ENCODE measurements at places on chromosomes 11 and 22.
A peak's percentile ranks its signal among the peaks of the same experiment; 100 is the strongest.

GRCh38 chr22:49103314-49104059 is 724.2 kb downstream of the BRD1 start:
- peaks cover 31% of the 10 kb centered on the region for H3K27me3 ChIP-seq
- no peak overlapping the region for H3K27ac ChIP-seq
- H3K4me3 ChIP-seq: no peak overlapping the region
- peaks cover 8% of the 10 kb centered on the region for H3K4me1 ChIP-seq

DNA sequence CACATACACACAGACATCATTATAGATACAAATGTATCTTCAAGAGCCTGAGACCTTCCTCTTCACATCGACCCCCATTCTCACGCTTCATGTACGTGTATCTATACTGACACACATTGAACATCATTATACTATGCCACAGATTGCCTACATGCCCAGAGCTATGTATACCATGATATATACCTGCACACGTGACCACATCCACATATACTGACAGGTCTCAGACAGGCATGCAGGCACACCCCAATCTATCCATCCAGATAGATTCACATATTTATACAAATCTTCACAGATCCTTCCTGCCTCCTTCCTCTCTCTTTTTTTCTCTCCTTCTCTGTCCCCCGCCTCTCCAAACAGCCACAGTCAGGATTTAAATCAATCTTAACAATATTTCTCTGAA is 140.1 kb downstream of the CEP164 start:
- H3K36me3 ChIP-seq: no peaks in the 10 kb centered on the region
- H3K27ac ChIP-seq: no peak overlapping the region
- no peaks in the 10 kb centered on the region for H3K4me1 ChIP-seq

DNA sequence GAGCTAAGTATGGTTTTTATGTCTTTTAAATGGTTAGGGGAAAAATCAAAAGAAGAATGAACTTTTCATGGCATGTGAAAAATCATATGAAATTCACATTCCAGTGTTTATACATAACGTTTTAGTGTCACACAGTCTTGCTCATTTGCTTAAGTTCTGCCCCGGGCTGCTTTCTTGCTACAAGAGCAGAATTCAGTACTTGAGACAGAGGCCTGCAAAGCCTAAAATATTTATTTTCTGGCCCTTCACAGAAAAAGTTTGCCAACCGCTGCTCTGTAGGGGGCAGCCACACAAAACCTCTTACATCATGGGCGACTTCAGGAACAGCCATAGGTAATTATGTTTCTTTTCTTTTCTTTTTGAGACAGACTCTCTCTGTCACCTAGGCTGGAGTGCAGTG is 1.0 kb upstream of the ATG2A start:
- peaks cover 16% of the 10 kb centered on the region for H3K4me1 ChIP-seq
- H3K27ac ChIP-seq: peak overlapping the region; percentile 69
- no peak for DNase-seq

- peaks cover 2% of the 10 kb centered on the region for H3K4me1 ChIP-seq
- no peaks in the 10 kb centered on the region for H3K27me3 ChIP-seq
- no peaks in the 10 kb centered on the region for H3K36me3 ChIP-seq
- no peak for DNase-seq
Observed at GRCh38 chr11:43942662-43943371, 380 bp downstream of the C11orf96 start.

DNA sequence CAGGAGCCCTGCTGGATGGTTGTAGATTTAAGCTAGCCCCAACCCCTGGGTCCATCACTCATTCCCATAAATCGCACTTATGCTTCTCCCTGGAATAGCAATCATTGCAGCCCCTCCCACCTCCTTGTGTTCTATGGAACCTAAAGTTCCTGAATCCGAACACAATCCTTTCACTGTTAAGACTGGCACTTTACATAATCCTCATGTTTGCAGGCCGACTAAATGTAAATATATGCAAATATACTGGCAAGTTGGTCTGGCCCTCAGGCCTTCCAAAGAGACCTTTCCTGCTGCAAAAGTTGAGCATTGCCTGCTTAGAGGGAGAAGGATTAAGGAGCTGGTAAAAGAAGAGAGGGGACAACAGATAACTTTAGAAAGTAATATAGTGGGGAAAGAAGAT is 892.9 kb downstream of the OPCML start:
- no peaks in the 10 kb centered on the region for H3K27me3 ChIP-seq
- no peaks in the 10 kb centered on the region for H3K4me1 ChIP-seq
- no peak overlapping the region for H3K4me3 ChIP-seq
- H3K27ac ChIP-seq: no peak overlapping the region

DNA sequence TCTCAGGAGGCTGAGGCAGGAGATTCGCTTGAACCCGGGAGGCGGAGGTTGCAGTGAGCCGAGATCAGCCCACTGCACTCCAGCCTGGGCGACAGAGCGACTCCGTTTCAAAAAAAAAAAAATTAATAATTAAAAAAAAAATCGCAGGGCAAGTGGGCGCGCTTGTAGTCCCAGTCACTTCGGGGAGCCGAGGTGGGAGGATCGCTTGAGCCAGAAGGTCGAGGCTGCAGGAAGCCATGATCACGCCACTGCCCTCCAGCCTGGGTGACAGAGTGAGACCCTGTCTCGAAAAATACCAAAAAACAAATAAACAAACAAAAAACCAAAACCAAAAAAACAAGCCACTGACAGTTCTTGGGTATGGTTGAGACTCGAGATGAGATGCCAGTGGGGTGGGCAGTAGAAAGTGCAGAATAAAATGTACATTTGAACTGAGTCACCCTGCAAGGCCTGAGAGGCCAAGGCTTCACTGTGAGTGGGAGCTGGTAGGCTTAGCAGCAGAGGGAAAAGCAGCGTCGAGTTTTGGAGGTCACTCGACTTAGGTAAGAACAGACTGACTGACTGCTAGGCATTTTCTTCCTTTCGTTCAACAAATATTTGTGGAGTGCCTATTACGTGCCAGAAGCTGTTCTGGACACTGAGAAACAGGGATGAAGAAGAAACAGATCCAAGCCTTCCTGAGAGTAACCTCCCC is 635 bp upstream of the LDHA start:
- peak overlapping the region; percentile 100 for H3K4me3 ChIP-seq
- DNase-seq: no peak
- H3K36me3 ChIP-seq: peaks cover 27% of the 10 kb centered on the region
- no peaks in the 10 kb centered on the region for H3K27me3 ChIP-seq

- no peak for DNase-seq
- H3K4me1 ChIP-seq: peaks cover 9% of the 10 kb centered on the region
- no peaks in the 10 kb centered on the region for H3K27me3 ChIP-seq
- no peaks in the 10 kb centered on the region for H3K36me3 ChIP-seq
Observed at GRCh38 chr11:72218251-72218745, 1.7 kb downstream of the FOLR2 start.

DNA sequence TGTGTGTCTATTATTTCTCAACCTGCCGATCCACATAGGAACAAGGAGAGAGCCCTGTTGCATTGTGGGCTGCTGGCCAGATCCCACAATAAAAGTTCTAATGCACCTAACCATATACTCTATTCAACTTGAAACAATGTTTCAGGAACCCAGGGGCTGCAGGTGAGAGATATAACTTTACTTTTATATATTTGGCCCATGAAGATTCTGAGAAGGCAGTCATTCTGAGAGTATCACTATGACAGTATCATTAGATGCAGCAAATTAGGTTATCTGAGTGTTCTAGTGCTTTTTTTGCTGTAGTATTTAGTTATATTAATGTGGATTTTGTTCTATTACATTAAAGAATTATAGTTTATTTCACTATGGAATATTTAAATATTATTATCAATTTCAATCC is 655.1 kb upstream of the ARHGAP42 start:
- no peak overlapping the region for H3K4me3 ChIP-seq
- no peak for DNase-seq
- H3K27me3 ChIP-seq: no peaks in the 10 kb centered on the region
- H3K36me3 ChIP-seq: no peaks in the 10 kb centered on the region
- H3K27ac ChIP-seq: no peak overlapping the region

DNA sequence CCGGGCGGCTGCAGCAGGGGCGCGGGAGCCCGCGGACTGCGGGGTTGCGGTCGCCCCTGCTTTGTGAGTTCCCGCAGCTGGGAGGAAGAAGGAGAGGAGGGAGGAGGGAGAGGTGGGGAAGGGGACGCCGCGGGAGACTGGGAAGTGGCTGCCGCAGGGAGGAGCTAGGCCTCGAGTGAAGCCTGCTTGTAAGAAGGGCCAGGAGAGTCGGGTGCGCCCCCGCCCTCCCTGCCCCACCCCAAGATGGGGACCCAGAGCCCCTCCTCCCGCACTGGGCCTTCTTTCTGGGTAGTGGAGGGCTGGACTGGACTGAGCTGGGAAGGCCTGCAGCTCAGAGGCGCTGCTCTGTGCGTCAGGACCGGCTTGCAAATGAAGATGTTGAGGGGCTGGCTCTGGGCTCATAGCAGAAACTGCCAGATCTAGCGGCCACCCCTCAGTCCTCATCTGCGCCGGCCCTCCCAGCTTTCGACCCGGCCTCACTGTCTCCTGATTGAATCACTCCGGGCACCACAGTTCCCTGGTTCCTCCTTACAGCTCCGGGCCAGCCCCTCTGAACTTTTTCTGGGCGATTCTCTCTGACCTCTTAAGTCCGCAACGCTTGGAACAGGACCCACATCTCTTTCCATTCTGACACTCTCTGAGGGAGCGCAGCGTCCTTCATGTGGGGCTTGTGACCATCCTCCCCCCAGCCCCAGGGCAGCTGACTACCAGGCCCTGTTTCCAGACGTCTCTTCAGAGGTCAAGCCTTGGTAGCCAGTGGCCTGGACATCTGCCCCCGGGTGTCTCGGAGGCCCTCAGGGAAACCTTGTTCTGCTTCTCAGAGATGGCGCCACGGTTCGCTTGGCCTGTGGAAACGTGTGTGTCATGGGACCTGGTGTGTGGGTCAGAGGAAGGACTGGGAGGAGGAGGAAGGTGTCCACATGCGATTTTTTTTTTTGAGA is 21.9 kb downstream of the SERPINH1 start:
- H3K36me3 ChIP-seq: no peaks in the 10 kb centered on the region
- no peak overlapping the region for H3K27ac ChIP-seq
- DNase-seq: no peak
- no peaks in the 10 kb centered on the region for H3K4me1 ChIP-seq
- no peak overlapping the region for H3K4me3 ChIP-seq
- peaks cover 4% of the 10 kb centered on the region for H3K27me3 ChIP-seq

GRCh38 chr11:107824668-107825369 is 33.8 kb downstream of the SLC35F2 start:
- H3K27me3 ChIP-seq: no peaks in the 10 kb centered on the region
- H3K4me3 ChIP-seq: no peak overlapping the region
- H3K27ac ChIP-seq: no peak overlapping the region
- DNase-seq: no peak
- H3K4me1 ChIP-seq: peaks cover 30% of the 10 kb centered on the region

- no peak overlapping the region for H3K27ac ChIP-seq
- no peak overlapping the region for H3K4me3 ChIP-seq
- no peaks in the 10 kb centered on the region for H3K36me3 ChIP-seq
Observed at GRCh38 chr11:129695571-129696308, 119.9 kb upstream of the TMEM45B start.
